ENCODE measurements at places on chromosomes 6 and 20.

DNA sequence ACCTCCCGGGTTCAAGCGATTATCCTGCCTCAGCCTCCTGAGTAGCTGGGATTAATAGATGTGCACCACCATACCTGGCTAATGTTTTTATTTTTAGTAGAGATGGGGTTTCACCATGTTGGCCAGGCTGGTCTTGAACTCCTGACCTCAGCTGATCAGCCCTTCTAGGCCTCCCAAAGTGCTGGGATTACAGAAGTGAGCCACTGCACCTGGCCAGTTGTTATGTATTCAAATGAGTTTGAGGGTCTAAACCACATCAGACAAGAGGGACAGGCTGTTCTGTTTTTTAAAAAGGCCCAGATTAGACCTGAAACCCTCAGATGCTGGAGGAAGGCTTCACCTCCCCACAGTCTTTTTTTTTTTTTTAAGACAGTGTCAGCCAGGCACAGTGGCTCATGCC is 4.1 kb upstream of the SPAG4 start:
- no peak for DNase-seq

GRCh38 chr6:24574809-24575208 is 71.2 kb downstream of the KIAA0319 start:
- DNase-seq, result no peak

GRCh38 chr6:1228754-1229191 is 83.1 kb upstream of the FOXQ1 start:
- DNase-seq, result no peak

DNA sequence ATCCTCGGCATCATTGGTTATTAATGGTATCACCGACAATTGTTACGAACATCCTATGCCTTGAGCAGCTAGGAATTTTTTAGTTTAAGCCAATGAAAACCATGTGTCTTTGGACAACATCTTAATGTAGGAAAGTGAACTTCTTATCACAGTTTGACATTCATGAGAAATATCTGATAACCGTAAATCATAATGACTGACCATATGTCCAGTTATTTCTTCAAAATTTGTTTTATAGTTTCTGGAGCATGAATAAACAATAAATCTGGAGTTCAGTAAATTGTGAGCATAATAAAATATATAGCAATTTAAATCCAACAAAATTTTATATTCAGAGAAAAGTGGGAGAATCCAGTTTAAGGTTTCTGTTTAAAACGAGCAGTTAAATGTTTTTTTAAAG is 970.1 kb upstream of the ADGRB3 start:
- DNase-seq, result no peak

DNA sequence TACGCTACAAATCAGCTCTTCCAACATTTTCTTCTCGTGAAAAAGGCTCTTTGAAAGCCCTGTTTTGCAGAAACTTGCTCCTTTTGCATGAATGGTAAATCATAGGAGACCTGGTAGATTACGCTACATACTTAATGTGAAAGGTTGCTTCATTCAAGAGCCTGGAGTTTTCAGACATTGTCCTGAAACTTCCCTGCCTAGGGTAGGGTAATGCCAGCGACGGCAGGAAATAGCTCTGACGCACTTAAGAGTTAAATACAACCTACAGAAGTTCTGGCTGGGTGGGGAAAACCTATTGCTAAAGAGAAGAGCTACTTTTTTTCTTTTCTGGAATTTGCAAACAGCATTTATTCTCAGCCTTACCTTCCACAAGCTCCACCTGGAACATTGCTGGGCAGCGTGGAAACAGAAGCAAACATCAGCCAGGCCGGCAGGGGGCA is 144.5 kb downstream of the LPA start:
- DNase-seq, result no peak

DNA sequence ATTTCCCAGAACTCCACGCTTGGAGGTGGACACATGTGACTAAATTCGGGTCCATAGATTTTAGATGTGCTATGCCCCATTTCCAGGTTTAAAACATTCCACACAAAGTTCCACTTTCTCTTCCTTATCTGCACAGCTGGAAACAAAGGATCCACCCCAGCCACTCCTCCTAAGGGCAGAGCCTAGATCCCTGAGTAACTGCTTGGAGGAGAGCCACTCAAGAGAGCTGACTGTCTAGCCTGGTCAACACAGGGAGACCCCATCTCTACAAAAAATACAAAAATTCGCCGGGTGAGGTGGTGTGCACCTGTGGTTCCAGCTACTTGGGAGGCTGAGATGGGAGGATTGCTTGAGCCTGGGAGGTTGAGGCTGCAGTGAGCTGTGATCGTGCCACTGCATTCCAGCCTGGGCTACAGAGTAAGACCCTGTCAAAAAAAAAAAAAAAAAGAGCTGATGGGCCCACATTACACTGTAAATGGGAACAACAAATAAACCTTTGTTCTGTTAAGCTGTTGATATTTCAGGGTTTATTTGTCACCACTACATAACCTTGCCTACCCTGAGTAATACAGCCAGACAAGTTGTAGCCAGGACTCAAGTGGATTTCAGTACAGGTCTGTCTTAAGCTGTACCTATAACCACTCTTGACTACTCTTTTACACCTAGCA is 25.8 kb upstream of the SNRPC start:
- DNase-seq, result no peak

- peak; percentile 15 for DNase-seq
Observed at GRCh38 chr20:53157443-53158408, 185.6 kb downstream of the TSHZ2 start.

Measured in SHP77 treated with DMSO at 0.1 percent for 48 hours (cell line).